NCI-H1436 (cell line): ENCODE measurements at places on chromosomes 1 and 21.

GRCh38 chr1:201500670-201501120 is 6.2 kb downstream of the CSRP1 start:
- no peak for DNase-seq

- DNase-seq, result no peak
Measured at GRCh38 chr1:224704107-224704735, 88.1 kb downstream of the CNIH3 start.

DNA sequence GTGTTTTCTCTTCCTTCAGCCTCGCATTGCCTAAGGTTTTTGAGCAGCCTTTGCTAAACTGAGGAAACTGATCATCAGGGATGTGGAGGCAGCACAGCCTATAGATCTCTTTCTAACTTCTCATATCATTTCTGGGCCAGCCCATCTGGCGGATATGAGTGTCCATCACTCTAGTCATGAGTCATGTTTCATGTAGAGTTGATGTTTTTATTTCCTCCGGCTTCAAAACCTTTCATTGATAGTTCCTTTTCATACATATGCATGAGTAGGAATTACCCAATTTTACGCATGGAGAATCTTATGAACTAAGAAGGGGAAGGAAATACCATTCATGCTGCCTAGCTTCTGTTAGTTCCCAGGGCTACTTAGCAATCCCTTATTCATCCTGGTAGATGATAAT is 66.3 kb downstream of the SPATA46 start:
- no peak for DNase-seq

GRCh38 chr1:246784621-246785493 is 60.6 kb downstream of the SCCPDH start:
- no peak for DNase-seq

- DNase-seq, result no peak
Measured at GRCh38 chr1:3040004-3040403, 18.7 kb downstream of the ACTRT2 start.

- no peak for DNase-seq
Measured at GRCh38 chr1:206737729-206738201, 32.8 kb upstream of the IL19 start.

DNA sequence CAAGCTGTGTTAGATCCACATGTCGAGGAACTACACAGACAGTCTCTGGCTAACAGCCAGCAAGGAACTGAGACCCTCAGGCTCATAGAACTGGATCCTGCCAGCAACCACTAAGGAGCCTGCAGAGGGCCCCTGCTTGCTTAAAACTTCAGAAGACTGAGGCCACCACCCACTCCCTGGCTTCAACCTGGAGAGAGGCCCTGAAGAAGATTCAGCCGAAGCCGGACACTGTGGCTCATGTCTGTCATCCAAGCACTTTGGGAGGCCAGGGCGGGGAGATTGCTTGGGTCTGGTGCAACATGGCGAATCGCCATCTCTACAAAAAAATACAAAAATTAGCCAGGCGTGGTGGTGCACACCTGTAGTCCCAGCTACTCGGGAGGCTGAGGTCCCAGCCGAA is 92.6 kb upstream of the TMPRSS2 start:
- DNase-seq, result no peak

DNA sequence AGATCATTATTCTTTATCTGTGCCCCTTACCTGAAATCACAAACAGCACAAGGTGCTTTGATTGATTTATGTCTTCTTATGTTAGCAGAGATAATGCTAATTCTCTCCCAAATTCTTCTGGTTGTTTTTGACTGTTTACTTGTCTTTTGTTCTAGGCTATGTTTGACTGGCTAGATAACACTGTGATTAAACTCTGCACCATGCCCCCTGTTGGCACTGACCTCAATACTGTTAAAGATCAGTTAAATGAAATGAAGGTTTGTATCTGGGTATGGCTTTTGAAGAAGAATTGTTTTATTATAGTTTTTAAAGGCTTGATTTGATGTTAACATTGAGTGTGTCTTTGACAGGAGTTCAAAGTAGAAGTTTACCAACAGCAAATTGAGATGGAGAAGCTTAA is 49.6 kb upstream of the BMP8A start:
- no peak for DNase-seq

GRCh38 chr1:204107892-204108291 is 35.0 kb downstream of the SOX13 start:
- DNase-seq, result no peak

GRCh38 chr1:235486321-235486720 is 17.9 kb downstream of the B3GALNT2 start:
- no peak for DNase-seq

GRCh38 chr1:195981448-195982139 is 626.6 kb downstream of the KCNT2 start:
- no peak for DNase-seq

DNA sequence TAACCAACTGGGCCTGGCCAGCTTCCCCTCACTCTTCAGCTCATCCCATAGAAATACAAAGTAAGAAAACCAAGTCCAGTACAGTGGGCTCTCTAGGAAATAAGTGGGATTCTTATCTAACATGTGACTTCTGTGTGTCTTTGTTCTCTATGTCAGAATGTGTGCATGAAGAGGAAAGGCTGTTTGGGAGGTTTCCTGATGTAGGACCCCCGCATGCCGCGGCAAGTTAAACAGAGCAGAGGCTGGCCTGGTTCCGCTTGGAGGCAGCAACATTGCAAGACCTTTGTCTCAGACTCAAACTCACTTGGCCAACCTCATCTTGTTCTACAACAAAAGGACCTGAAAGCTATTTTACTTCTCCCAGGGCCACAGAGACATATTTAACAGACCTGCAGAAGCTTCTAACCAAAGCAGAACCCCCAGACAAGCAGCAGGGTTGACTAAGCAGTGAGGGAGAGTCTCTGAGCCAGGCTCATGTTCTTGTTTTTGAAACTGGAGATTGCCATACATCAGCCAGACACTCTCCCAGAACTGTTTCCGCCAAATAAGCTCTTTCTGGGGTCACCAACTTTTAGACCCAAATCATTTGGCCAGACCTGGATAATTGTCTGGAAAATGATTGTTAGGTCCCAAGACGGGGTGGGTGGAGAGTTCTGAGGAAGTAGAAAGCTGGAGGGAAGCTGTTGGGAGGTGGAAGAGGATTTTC is 6.2 kb downstream of the MTARC2 start:
- DNase-seq, result no peak

DNA sequence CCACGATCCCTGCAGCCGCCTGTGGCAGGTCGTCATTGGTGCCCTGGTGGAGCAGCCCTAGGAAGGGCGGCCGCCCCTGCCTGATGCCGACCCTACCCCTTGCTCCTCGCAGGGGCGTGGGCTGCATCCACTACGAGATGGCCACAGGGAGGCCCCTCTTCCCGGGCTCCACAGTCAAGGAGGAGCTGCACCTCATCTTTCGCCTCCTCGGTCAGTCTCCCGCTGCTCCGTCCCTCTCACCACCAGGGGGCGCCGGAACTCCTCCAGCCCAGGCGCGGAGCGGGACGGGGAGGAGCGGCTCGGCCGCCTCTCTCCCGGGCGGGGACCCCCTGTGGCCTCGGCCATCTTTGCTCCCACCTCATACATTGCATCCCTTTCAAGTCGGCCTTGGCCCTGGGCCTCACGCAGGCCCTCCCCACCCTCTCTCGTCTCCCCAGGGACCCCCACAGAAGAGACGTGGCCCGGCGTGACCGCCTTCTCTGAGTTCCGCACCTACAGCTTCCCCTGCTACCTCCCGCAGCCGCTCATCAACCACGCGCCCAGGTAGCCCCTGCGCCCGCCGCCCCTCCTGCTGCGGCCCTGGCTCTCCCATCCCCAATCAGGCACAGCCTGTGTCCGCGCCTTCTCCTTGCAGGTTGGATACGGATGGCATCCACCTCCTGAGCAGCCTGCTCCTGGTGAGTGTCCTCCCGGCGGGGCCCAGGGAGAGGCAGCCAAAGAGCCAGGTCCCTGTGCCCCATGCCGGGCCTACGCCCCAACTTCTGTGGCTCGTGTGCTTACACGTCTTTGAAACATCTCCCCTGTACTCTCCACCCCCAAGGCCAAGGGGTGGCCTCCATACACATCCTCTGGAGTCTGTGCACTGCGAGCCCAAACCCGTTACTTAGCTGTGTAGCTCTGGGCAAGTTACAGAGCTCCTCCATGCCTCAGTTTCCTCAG is 24.7 kb downstream of the CDK18 start:
- DNase-seq, result peak; percentile 54

- no peak for DNase-seq
Measured at GRCh38 chr1:182169203-182169602, 107.7 kb upstream of the ZNF648 start.

GRCh38 chr21:45838634-45839033 is 142.9 kb upstream of the COL6A1 start:
- no peak for DNase-seq

DNA sequence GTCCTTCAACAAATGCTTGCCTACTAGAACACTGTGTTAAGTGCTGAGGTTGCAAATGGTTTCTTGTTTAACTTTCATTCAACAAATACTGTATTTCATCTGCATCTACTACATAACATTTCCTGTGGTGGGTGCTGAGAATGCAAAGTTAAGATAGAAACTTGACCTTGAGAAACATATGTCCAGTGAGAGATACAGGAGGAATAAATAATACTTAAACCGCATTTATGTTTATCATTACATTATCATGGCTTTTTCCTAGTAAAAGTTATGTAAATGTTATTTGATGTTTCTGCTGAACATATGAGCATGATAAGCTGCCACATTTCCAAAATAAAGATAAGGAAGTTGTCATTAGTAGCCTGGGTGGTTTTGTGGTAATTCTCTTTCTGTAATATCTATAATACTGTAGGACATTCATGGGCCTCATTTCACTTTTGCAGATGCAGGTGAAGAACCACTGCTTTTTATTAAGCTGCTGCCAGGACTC is 590.4 kb downstream of the PLPP3 start:
- DNase-seq, result no peak

DNA sequence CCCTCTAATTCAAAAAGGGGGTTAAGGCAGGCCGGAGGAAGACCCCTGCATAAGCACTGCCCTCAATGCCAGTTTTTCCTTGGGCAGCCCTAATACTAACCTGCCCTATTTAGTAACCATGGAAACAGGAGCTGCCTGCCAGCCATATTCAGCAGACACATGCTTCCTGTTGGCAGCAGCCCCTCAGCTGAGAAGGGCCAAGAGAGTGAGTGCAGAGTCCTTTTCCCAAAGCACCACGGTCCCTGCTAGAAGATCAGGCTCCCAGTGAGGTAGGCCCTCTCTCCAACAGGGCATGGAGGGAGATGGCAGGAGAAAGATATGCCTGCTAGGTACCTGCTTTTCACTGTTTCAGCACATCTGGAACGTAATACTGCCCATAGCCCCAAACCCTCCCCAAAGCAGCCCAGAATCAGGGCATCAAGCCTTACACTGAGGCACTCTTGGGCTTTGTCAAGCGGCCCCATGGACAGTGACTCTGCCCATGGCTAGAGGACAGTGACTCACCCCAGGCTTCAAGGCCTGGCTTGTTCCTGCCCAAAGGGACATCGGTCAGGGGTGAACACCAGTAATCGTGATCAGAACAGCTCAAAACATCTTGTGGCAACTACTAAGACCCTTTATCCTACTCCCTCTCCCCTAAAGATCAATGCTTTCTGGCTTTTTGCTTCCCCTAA is 64.5 kb downstream of the BCAR3 start:
- DNase-seq, result peak; percentile 61

DNA sequence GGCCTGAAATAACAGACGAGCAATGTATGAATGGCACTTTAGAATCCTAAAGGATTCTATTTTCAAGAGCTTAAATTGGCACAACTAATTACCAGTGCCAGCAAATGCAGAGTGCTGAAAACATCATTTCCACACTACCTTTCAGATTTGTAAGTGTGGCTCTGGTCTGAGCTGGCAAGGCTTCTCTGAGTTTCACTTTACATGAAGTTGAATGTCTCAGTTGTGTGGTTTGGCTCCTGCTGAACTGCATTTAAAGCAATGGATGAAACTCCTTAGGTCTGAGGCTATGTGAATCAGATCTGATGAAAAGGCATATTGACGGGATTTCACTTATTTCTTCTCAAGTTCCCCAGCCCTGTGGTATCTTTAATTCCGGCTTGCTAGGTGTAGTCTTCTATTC is 114.8 kb upstream of the PTGFR start:
- no peak for DNase-seq

DNA sequence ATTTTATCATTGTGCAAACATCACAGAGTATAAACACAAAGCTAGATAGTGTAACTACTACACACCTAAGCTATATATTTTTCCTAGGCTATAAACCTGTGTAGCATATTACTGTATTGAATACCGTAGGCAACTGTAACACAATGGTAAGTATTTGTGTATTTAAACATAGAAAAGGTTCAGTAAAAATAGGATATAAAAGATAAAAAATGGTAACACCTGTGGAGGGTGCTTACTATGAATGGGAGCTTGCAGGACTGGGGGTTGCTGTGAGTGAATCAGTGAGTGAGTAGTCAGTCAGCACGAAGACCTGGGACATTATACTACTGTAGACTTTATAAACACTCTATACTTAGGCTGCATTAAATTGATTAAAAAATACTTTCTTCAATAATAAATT is 4.1 kb downstream of the DTL start:
- DNase-seq, result no peak

- DNase-seq, result no peak
Measured at GRCh38 chr1:205986292-205986691, 16.9 kb downstream of the RAB7B start.

DNA sequence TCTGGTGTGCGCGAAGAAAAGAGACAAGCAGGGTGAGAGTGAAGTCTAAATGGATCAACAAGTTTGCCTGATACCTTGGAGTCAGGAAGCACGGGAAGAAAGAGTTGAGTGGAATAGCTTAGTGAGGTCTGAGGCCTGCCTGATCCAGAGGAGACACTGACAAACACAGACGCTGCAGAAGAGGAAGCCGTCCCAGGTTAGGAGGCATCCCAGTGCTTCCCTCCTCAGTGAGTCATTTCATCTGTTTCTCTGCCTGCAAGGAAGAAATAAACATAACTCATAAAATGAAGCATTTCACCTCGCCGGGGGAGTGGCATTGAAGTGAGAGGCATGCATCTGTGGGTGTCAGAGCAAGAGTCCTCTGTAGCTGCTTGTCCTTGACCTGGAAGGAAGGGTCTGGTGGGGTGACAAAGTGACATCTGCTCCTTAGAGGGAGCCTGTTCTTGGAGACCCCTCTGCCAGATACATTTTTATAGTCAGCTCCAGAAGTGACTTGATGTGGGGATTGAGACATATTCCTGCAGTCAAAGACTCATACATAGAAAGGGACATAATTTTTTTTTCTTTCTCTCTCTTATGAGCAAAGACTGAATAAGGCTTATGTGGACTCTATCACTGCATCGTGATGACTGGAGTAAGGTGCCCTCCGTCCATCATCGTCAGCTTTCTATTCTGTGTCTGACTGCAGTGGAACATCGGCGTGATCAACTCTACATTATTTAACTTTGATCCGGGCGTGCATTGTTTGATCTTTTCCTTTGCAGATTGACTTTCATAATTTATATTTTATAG is 256.7 kb downstream of the KIF26B start:
- DNase-seq, result no peak

GRCh38 chr1:68210829-68211228 is 21.5 kb downstream of the WLS start:
- no peak for DNase-seq

- DNase-seq, result no peak
Measured at GRCh38 chr21:44518686-44519085, 21.3 kb downstream of the KRTAP10-1 start.

GRCh38 chr1:198517623-198518199 is 22.8 kb downstream of the ATP6V1G3 start:
- no peak for DNase-seq
